M059J (cell line): ENCODE measurements at places on chromosomes 16 and 17.

GRCh38 chr17:78613416-78613815 is 36.2 kb upstream of the DNAH17 start:
- DNase-seq = no peak

- DNase-seq = no peak
Measured at GRCh38 chr17:81179861-81180260, 13.8 kb upstream of the AATK start.

DNA sequence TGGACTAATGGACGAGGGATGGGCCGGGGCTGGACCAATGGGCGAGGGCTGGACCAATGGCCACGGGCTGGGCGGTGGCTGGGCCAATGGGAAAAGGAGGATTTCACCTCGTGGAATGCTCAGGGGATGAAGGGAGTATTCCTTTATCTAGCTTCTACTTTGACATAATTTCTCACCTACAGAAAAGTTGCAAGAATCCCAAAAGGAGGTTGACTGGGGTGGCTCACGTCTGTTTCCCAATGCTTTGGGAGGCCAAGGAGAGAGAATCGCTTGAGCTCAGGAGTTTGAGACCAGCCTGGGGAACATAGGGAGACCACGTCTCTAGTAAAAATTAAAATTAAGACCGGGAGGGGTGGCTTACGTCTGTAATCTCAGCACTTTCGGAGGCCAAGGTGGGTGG is 5.7 kb upstream of the FLYWCH1 start:
- DNase-seq = no peak

DNA sequence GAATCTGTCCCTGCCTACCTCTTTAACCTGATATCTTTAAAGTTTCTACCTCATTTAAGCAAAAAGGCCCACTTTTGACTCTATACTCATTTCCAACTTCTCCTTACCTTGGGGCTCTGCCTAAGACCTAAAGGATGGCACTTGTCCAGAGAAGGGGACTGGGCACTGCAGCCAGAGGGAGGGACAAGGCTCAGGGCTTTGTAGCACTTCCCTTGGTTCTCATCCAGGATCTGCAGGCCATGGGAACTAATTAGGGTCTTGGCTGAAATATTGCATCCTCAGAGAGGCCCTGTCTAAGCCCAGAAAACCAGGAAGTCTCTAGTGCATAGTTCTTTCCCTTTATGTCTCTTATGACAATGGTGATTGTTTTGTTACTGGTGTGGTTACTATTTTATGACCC is 37.3 kb downstream of the IRX5 start:
- no peak for DNase-seq

- peak; percentile 40 for DNase-seq
Measured at GRCh38 chr16:65305266-65305959, 183.6 kb upstream of the CDH11 start.

- no peak for DNase-seq
Measured at GRCh38 chr16:81261049-81261648, 22.7 kb downstream of the BCO1 start.
